ENCODE measurements at places on chromosomes 11 and 22. TPM values are rescaled to one million over a fixed set of nuclear protein-coding genes. Genes with fewer than 3 reads are reported as not detected.

DNA sequence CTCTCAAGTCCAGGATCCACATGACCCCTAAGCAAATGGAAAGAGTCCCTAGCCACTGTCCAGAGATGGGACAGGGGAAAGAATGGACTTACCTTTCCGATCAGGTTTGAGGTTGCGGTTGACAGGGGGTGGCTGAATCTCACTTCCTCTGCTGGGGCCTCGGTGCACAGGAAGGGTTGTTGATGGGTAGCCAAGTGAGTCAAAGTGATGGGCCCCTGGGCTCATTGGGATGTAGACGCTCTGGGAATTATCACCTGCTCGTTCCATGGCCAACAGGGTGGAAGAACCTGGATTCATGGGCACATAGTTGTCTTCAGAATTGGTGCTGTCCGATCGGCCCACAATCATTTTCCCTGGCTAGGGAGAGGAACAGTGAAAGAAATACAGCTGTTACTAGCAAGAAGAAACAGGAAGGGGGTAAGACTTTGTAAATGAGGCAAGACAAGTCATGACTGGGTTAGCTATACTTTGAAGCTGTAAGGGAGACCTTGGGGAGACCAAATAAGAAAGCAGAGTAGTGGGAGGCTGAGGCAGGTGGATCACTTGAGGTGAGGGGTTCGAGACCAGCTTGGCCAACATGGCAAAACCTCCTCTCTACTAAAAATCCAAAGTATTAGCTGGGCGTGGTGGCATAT lies 34.7 kb downstream of the USP35 start:
- no peak for DNase-seq

GRCh38 chr11:72745511-72745910 lies 6.7 kb downstream of the ARAP1 start:
- no peak for DNase-seq

- no peak for DNase-seq
These were observed 127.5 kb downstream of the APIP start for GRCh38 chr11:34788642-34789041.

- DNase-seq: no peak
These were observed 515.0 kb downstream of the NTM start for GRCh38 chr11:131885431-131885830.

Gene MS4A15
- not detected for total RNA-seq

Gene TYR
- total RNA-seq: not detected

Gene APOL6
- total RNA-seq: 16.7 TPM

All from PC-9 (cell line).